ENCODE measurements at places on chromosomes 16 and 17.
A peak's percentile ranks its signal among the peaks of the same experiment; 100 is the strongest.

- DNase-seq, result no peak
These were observed 13.9 kb downstream of the GINS2 start for GRCh38 chr16:85674828-85675227.

DNA sequence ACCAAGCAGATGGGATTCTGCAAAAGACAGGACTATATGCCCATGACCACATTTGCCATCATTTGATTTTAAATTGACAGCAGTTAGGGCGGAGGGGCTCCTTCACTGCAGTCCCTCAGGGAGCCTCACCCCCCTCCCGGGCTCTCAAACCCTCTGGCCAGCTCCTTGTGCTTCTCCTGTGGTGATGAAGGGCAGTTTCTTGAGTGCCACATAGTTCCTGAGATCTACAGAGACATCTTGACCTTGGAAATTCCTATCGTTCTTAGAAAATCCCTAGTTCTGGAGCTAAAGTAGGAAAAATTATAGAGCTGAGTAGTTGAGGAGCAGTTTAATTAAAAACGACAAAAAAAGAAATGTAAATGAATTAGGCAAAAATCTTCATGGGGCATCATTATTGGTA lies 231.5 kb downstream of the CCDC182 start:
- DNase-seq, result no peak

DNA sequence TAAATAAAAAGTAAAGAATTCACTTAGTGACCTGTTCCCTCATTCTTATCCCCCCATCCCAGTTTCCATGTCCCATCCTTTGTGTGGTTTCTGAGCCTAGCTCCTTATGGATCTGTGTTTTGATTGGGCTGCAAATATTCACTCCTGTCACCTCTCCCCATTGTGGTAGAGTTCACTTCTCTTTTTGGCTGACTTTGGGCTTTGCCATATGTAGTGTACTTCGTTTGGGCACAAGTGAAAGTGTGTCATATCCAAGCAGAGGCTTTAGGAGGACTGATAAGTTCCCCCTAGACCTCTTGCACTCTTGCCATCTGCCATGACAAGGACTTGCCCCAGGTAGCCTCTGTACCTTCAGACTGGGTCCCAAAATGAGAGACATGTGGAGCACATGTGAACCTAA lies 13.0 kb upstream of the DHRS7B start:
- no peak for DNase-seq

- no peak for DNase-seq
These were observed 20.3 kb downstream of the RHBDL3 start for GRCh38 chr17:32285746-32286517.

DNA sequence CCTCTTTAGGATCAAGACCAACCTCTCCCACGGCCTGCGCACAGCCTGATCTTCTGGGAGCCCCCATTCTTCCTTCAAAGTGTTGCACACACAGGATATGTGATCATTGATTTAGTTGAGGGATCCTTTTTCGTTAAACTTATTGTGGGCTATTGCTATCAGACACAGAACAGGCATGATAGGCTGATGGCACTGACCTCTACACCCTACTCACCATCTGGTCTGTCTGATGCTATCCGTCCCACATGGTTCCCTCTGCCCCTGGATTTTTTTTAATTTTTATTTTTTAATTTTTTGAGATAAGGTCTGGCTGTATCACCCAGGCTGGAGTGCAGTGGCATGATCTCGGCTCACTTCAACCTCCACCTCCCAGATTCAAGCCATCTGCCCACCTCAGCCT lies 19.2 kb upstream of the LITAF start:
- no peak for DNase-seq

DNA sequence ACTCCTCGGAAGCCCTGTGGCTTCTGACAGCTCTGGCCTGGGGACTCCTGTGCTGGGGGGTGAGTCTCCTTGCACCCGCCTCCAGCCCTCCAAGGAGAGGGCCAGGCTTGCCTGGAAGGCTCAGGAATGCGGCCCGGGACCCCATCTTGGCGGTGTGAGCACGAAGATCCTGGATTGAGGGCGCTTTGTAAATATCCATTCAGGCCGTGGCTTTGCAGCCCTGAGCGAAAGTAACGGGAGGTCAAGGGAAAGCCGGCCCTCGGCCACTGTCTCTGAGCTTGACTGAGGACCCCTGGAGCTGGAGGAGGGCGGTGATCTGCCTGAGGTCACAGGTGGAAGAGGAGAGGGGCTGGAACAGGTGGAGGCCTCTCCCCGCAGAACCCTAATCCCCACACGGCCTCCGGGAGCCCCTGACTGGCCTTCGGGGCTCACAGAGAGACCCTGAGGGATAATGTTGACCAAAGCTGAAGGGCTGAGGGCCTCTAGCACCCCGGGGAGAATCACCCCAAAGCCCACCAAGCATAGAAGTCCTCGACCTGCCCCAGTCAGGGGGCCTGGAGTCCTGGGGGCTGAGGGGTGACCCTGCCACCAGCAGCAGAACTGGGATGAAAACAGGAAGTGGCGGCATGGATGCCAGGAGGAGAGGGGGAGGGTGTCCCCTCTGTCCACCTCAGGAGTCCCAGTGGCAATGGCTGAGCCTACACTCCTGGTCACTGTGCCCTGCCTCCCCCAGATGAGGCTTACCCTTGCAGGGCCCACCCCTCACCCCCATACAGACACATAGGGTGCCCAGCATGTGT lies 8.3 kb upstream of the RASD1 start:
- no peak for DNase-seq

GRCh38 chr17:4208238-4208637 lies 55.5 kb downstream of the ANKFY1 start:
- DNase-seq, result no peak

DNA sequence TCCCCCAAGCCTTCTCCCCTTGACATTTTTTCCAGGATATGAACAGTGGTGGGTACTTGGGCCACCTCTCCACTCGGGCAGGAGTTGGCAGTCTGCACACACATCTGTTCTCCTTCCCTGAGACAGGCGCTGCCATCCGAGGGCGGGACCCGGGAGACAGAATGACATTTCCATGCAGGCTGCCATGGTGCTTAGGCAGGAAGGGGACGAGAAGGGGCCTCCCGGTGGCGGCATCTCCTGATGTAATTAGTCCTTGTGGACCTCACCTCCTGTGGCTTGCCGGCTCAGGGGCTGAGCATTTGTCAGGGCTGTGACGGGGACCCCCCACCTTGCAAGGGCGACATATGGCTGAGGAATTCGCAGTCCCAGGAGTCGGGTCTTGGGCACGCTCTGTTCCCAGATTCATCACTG lies 197.2 kb downstream of the FOXL1 start:
- no peak for DNase-seq

GRCh38 chr16:88613911-88614817 lies 24.2 kb upstream of the IL17C start:
- no peak for DNase-seq

DNA sequence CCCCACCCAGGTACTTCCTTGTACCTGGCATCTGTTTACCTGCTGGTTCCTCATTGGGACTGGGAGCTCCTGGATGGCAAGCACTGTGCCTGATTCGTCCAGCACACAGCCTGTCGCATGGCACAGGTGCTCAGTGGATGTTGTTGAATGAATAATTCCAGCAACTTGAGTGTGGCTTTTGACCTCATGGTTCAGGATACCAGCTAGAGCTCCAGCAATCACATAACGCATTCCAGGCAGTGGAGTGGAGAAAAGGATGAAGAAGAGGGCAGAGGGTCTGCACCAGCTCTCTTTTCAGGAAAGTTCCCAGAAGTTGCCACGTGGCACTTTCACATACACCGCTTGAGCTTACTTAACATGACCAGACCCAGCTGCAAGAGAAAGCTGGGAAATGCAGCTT lies 1.3 kb upstream of the CAMKK1 start:
- DNase-seq, result no peak

DNA sequence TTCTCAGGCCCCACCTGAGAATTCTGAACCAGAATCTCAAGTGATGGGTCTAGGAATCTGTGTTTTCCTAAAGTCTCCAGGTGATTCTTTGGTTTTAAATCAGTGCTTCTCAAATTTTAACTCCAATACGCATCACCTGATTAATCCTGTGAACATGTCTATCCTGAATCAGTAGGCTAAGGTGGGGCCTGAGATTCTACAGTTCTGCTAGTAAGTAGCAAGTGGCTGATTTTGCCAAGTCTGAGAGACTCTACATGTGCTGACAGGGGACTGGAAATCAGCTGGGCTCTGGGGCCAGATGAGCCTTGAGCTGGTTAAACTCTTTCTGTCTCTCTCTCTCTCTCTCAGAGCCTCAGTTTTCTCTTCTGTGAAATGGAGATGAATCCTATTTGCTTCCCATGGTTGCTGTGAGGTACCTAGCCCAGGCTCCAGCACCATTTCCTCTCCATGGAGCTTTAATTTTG lies 9.0 kb downstream of the CCR7 start:
- DNase-seq, result no peak

- no peak for DNase-seq
These were observed 42.1 kb downstream of the ITGAM start for GRCh38 chr16:31301708-31302400.

DNA sequence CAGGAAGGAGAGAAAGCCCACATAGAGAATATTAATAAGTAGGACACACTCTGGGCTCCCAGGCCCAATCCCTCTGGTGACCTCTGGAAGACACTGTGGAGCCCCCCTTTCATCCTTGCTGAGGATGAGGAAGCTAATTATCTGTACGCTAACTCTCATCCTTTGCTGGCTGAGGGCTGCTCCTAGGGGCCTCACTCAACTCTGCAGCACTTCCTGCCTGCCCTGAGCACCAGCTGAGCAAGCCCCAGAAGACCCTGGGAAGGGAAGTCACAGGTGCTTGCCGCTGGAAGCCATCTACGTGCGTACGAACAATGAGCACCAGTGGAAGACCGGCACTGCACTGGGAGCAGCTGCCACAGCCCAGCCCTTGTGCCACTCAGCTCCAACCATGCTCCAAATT lies 145.8 kb upstream of the CDH5 start:
- DNase-seq, result no peak

- no peak for DNase-seq
These were observed 1.4 kb downstream of the LDHD start for GRCh38 chr16:75114946-75115825.

DNA sequence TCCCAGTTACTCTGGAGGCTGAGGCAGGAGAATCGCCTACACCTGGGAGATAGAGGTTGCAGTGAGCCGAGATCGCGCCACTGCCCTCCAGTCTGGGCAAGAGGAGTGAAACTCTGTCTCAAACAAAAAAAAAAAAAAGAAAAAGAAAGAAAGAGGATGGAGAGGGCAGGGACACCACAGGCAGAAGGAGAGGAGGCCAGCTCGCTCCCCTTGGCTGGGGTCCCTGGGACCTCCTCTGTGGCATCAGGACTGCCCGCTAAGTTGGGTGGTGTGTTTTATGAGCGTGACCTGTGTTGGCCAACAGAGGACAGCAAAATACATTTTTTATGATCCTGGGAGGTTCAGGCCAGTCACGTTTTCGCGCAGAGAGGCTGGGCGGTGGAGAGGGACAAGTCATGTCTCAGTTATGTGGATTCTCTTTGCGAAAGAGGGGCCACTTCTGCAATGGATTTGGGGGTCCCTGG lies 229.6 kb downstream of the MRTFB start:
- no peak for DNase-seq

- DNase-seq, result no peak
These were observed 5.9 kb upstream of the MSLN start for GRCh38 chr16:754656-755055.

- no peak for DNase-seq
These were observed 583.7 kb downstream of the KCNJ2 start for GRCh38 chr17:70752966-70753467.

- DNase-seq, result no peak
These were observed 1.1 kb upstream of the PPL start for GRCh38 chr16:4937782-4938682.

DNA sequence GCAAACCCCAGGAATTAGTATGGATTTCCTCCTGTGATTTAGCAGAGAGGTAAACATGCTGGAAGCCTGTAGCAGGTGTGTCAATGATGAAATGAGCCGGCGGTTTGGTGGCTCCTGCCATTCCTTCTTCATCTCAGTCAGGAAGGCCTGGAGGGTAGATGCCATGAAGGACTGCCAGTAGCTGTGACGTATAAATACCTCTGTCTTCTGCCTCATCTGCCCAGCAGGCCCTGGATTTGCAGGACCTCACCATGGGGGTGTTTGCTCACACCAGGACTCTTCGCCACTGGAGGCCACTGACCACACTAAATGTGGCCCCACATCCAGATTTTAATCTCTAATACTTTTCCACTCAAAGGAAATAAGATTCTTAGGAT lies 16.1 kb upstream of the SLC4A1 start:
- DNase-seq, result no peak

GRCh38 chr16:73140929-73141328 lies 93.0 kb upstream of the ZFHX3 start:
- no peak for DNase-seq

- no peak for DNase-seq
These were observed 60.2 kb upstream of the ARHGAP44 start for GRCh38 chr17:12729086-12729485.

- DNase-seq, result no peak
These were observed 20.0 kb downstream of the CLUAP1 start for GRCh38 chr16:3520841-3521240.

- no peak for DNase-seq
These were observed 2.5 kb upstream of the ABCC12 start for GRCh38 chr16:48158296-48158695.

- no peak for DNase-seq
These were observed 2.4 kb downstream of the RHBDF2 start for GRCh38 chr17:76498876-76499251.

DNA sequence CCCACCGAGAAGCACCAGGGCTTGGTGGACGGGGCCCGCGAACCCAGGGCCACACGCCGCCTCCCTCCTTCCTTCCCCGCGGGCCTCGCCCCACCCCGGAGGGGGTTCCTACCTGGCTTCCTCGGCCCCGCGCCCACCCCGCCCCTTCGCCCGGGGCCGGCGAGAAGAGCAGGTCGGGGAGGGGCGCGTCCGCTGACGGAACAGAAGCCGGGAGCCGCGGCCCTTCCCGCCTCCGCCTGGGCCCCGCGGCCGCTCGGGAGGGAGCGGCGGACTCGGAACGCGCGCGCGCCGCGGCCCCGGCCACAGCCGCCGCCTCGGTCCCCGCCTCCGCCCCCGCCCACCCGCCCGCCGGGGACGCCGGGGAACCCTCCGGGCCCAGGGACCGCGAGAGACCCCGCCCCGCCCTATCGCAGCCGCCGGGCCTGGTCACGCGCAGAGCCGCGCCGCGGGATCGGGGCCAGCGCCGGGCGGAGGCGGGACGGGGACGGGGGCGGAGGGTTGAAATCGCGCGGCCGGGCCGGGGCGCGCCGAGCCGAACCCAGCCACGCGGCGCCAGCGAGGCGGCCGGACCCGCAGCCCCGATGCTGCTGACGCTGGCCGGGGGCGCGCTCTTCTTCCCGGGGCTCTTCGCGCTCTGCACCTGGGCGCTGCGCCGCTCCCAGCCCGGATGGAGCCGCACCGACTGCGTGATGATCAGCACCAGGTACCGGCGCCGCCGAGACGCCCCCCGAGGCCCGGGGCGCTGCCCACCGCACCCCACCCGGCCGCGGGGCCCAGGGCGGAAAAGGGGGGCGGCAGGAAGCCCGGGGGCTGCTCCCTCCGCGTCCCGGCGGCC lies at the start of gene TLCD3A:
Gene TLCD3A, plus strand, starts transcription at position 530 of the 835 bp plus-strand sequence. Its CDS starts 52 bp downstream, at position 582.
- peak; percentile 75 for DNase-seq

- DNase-seq, result no peak
These were observed 256.4 kb downstream of the KATNIP start for GRCh38 chr16:27806388-27806787.

DNA sequence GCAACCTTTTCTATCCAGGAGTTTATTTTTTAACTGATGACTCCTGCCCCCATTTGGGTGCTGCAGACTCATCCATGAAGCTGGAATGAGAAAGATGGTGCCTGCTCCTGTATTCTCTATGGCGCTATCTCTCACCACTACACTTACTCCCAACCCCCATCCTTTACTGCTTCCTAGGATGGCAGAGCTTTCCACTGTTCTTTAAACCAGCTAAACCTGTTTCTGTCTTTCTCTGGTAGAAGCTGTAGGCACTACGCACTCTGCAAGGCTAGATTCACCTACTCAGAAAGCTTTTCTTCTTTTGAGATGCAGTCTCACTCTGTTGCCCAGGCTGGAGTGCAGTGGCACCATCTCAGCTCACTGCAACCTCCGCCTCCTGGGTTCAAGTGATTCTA lies 47.0 kb downstream of the ADAMTS18 start:
- no peak for DNase-seq
